Activated CD4-positive, alpha-beta T cell treated with anti-CD3 and anti-CD28 coated beads for 24 hours (primary cell): ENCODE measurements at places on chromosomes 3 and 15.

DNA sequence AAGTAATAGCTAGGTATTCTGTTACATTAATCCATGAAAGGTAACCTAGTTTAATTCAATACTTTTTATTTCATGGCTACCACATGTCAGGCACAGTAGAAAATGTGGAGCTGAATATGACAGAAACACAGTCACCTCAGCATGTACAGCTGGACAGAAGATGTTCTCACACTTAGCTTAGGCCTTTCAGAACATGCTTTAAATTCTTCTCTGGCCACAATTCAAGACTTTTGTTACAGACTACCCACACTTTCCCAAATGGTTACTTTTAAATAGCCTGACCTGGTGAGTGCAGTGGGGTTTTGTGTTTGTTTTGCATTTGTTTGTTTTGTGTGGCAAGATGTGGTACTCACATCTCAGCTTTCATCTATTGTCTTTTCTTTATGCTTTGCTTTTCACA lies 1079.5 kb downstream of the IGSF11 start:
- DNase-seq = no peak

DNA sequence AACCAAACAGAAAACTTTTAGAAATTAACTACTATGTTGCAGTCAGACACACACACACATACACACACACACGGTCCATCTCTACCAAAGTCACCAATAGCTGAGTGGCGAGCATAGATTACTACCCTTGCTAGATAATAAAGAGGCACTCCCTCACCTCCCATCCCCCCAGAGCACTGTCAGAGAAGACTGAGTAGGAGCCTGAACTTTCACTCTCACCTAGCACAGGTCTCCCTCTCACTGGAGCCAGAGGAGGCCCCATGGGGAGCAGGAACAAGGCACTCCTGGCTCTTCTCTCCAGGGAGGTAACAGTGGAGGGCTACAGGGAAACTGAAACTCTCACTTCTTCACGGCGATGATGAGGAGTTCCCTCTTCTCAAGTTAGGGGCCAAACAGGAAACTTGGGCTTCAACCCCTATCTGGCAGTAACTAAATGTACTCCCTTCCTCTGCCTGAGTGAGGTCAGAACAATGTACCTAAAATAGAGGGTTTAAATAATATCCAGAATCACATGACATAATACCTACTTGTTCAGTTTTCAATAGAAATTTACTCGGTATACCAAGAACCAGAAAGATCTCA lies 975.3 kb upstream of the GBE1 start:
- no peak for DNase-seq

DNA sequence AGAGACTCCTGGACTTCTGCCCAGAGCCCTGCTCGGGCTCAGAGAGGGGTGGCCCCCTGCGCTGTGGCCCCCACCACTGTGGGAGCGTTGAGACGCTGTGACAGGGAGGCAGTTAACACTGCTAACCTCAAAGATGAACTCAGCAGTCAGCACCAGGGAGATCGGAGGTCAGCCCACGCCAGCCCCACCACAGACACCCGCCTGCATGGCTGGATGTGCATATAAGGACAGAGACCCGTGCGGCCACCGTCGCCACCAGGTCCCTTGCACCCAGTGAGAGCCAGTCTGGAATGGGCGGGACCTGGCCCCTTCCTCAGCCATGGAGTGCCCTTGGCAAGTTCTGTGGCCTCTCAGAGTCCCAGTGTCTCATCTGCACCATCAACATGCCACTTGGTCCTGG lies 48.5 kb upstream of the FURIN start:
- no peak for DNase-seq

DNA sequence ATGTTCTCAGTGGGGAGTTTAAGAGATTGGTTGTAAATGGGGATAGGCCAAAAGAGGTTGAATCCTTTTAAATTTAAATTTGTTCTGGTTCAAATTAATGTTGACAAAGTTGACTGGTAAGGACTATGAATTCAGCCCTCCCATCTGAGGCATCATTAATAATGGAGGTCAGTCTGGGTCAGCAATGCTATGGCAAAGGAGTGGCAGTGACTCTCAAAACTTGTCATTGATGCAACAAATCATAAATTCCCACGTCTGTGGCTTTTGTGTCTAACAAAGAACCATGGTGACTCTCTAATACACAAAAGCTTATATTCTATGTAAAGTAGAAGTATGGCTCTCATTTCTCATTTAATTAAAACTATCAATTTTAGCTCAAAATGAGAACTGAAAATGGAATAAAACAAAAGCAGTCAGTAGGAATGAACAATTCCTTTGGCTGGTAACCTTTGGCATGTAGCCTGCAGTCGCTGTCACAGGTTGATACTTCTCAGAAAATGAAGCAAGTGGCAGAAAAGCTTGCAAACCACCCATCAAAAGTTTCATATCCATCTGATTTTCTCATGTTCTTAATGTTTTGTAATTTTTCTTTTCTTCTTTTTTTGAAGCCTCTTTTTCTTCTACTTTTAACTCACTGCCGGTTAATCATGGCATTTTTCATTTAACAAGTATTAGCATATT lies 12.2 kb upstream of the ZBED2 start:
- no peak for DNase-seq

GRCh38 chr15:74604983-74605794 lies 10.4 kb upstream of the CLK3 start:
- no peak for DNase-seq

DNA sequence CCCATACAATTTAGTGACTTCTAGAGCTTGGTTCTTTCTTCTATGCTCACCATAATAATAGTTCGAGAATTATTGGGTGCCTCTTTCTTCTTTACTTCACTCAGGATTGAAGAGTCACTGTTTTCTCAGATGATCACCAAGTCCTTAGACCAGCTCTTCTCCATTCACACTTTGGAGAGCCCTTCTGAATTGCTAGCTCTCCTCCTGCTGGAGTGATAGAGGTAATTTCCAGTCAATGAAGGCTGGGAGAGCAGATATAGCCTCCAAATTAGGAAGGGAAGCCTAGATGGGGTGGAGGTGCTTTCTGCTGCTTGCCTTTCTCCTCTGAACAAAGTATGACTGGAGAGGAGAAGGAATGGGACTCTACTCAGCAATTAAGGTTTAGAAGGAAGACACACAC lies 10.7 kb upstream of the BBX start:
- no peak for DNase-seq

- no peak for DNase-seq
These were observed 230.5 kb upstream of the AGTR1 start for GRCh38 chr3:148466980-148467740.

DNA sequence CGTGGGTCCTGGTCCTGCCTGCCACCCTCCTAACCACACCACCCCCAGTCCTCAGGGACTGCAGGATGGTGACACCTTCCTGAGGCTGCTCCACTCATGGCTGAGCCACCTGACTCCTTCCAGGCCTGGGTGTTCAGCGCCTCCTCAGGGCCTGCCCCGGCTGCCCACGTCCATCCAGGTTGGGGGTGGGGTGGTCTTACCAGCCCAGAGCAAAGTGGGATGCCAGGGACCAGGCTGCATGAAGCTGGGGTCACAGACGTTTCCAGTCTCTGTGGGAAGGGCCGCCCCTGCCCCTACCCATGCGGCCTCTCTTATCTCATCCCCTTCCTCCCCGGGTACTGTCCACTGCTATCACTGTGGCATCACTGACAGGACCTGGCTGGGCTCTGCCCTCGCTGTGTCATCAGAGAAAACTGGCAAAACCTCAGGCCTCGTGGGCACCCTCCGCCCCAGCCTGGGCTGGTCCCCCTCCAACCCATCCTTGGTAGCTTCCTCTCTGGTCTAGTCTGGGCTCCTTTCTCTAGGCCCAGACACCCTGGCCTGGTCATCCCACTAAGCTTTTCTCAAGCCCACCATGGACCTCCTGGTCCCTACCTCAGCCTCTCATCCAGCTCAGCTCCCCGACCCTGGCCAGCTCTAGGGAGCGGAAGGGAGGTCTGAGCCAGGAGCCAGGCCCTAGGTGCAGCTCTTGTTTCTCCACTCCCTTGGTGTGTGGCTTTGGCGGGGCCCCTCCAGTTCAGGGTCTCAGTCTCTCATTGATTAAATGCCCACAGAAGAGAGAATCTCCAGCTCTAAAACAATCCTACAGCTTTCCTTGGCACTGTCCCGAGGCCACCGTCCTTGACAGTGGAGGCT lies 32.9 kb downstream of the WNT7A start:
- DNase-seq = no peak

DNA sequence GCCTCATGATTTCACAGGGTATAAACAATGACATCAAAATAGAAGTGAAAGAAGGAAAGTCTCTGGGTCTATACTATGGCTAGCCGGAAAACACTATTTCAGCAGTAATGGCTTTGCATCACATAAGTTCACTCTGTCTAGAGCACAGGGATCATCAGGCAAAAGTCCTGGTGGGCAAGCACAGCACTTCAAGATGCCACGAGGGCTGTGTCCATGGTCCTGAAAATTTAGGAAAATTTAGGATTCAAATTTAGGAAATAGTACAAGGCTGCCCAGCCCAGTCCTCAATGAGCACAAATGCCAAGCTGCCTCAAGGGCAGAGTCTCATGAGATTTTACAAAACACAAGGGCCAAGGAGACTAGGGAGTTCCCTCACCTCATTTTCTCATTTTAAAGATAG lies 54.1 kb downstream of the RORA start:
- DNase-seq = no peak

- no peak for DNase-seq
These were observed 1.2 kb downstream of the NT5DC2 start for GRCh38 chr3:52532517-52532837.

DNA sequence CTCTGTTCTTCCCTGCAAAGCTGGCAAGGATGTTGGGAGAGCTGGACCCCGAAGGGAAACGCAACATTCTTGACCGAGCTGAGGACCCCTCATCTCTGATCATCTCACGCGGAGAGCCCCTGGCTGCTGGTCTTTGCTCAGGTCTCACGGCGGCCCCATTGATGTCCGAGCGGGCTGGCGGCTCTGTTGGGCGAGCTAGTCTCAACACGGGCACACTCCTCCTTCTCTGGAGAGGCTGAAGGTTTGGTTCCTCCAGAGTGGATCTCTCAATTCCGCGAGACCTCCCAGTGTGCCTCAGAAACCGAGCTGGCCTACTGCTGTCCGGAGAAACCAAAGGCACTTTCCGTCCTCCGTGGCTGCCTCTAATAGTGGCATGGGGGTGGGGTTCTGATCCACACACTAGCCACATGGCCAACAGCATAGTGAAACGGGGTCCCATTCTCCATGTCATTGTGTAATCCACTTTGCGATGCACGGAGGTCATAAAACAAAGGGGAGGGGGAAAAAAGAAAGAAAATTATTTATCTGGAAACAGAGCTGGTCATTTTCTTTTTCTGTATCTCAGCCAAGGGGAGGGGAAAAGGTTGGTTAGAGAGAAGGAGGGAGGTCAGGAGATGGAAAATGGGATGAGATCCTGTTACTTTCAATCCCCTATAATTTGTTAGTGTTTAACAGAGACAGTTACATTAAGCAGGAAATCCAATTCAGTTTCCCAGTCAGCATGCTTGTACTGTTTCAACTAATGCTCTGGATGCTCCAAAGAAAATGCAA lies 1.3 kb downstream of the CCDC80 start:
- DNase-seq = no peak

- DNase-seq = no peak
These were observed 32.4 kb upstream of the PRTG start for GRCh38 chr15:55775316-55775715.

DNA sequence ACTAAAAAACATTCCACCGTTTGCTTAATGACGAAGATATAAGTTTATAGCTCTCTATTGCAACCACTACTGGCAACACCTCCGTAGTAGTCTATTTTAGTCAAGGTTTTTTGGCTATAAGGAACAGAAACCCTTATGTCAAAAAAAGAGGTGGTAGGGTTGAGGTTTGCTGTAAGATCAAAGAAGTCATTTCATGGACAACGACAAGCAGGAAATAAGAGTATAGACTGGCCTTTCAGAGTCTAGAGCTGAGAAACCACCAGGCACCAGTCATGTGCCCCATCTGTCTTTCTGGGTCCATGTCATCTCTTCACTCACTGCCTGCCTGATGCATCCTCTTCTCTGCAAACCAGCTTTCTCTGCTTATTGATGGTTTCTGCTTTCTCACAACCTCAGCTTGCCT lies 42.7 kb downstream of the THBS1 start:
- DNase-seq = no peak

GRCh38 chr3:178623666-178624255 lies 87.5 kb downstream of the KCNMB2 start:
- DNase-seq = no peak

DNA sequence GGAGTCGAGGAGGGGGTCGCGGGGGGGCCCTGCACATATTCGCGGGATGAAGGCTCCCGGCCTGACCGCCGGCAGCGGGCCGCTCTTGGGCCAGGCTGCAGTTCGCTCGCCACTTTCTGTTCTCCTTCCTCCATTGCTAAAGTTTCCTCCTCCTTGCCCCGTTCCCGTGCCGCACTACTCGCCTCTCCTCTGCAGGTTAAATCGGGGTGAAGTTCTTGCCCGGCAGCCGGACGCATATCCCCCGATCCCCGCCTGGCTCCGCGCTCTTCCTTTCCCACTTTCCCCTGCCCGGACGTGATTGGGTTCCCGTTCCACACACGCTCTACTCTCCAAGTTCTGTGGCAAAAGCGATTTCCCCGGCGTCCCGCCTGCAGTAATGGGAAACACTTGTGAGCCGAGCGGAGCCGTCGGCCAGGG lies 556 bp downstream of the CRYBG3 start:
- DNase-seq = no peak

DNA sequence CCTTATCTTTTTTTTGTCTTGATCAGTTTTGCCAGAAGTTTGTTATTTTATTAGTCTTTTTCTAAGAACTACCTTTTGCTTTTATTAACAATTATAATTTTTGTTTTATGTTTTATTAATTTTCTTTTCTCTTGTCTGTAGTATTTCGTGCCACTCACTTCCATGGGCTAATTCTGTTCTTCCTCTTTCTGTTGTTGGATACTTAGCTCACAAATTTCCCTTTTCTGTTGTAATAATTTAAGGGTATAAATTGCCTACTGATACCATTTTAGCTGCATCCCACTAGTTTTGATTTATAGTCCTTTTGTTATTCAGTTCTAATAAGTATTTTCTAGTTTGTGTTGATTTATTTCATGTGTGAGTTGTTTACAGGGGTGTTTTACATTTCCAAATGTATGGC lies 48.6 kb downstream of the SNRK start:
- no peak for DNase-seq

GRCh38 chr15:31871166-31871886 lies 159.0 kb upstream of the CHRNA7 start:
- DNase-seq = no peak

DNA sequence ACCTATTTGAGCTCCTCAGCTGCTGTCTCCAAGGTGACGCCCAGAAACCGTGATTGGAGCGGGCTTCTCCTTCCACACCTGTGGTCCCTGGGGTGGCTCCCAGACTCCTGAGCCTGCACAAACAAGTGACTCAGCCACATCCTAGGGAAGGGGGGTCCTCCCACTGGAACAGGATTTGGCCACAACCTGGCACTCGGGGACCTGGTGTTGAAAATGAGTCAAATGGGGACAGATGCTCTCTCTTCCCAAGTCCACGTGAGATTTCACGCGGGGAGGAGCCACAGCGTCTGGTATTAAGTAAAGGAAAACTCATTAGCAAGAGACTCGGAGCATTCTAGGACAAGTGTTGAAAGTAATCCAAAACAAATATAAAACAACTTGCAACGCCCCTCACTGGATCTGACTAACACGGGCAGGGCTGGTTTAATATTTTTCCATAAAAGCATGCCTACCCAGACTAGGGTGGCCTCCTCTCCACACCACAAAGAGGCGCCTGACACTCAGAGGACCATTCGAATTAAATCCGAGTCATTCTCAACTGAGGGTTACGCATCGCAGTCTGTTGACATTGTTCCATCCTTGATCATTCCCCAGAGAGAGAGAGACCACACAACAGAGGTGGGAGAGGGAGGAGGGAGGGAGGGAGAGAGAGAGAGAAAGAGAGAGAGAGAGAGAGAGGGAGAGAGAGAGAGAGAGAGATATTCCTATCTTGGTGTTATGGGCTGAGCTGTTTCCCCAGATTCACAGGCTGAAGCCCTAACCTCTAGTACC lies 74.4 kb downstream of the MGLL start:
- no peak for DNase-seq
